ENCODE measurements at places on chromosomes 1 and 21.

DNA sequence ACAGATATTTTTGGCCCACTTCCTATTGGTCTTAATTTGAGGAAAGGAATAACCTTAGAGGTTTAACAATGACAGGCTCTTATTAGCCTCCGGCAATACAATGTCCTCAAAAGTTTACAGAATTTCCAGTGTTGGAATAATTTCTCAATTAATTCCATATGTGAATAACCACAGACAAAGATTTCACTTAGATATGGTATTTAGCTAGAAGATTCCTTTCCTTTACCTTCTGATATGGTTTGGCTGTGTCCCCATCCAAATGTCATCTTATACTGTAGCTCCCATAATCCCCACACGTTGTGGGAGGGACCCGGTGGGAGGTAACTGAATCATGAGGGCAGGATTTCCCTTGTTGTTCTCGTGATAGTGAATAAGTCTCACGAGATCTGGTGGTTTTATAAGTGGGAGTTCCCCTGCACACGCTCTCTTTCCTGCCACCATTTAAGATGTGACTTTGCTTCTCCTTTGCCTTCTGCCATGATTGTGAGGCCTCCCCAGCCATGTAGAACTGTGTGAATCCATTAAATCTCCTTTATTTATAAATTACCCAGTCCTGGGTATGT, 54.9 kb upstream of the RGS7 start:
- DNase-seq = no peak

- DNase-seq = no peak
These were observed 61.8 kb upstream of the GORAB start for GRCh38 chr1:170470121-170470520.

- DNase-seq = no peak
These were observed 361.1 kb downstream of the TGFB2 start for GRCh38 chr1:218705911-218706893.

DNA sequence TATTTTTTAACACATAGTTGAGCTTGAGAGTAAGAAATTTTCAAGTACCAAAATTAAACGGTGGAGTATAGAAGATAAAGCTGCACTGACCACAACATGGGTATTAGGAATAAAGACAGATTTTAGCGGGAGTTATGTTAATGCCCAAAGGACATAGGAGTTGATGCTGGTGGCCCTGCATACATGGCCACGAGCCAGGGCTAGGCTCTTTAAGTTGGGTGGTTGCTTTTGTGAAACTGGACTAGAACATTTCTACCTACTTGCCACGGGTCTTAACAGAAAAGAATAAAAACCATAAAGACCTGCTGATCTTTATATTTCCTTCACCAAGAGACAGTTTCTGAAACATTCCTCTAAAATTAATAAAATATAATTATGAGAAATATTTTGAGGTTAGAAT, 14.9 kb downstream of the EDEM3 start:
- no peak for DNase-seq

- DNase-seq = no peak
These were observed 44.6 kb downstream of the RCAN1 start for GRCh38 chr21:34570313-34570712.

DNA sequence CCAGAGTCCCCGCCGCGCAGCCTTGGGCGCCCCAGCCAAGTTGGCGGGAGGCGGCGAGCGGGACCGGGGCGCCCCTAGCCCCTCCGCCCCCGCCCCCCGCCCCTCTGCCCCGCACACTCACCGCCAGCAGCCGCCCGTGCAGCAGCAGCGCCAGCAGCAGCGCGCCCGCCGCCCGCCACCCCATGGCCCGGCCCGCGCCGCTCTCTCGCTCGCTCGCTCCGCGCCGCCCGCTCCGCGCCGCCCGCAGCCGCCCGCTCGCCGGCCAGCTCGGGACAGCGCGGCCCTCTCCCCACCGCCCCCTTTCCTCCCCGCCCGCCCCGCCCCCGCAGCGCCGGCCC, at the start of gene HSPG2:
Gene HSPG2, minus strand, starts transcription at position 277 of the 338 bp plus-strand sequence. Its CDS starts 93 bp downstream, at position 184.
- DNase-seq = no peak

GRCh38 chr1:68918563-68918962, 421.7 kb upstream of the DEPDC1 start:
- DNase-seq = no peak

DNA sequence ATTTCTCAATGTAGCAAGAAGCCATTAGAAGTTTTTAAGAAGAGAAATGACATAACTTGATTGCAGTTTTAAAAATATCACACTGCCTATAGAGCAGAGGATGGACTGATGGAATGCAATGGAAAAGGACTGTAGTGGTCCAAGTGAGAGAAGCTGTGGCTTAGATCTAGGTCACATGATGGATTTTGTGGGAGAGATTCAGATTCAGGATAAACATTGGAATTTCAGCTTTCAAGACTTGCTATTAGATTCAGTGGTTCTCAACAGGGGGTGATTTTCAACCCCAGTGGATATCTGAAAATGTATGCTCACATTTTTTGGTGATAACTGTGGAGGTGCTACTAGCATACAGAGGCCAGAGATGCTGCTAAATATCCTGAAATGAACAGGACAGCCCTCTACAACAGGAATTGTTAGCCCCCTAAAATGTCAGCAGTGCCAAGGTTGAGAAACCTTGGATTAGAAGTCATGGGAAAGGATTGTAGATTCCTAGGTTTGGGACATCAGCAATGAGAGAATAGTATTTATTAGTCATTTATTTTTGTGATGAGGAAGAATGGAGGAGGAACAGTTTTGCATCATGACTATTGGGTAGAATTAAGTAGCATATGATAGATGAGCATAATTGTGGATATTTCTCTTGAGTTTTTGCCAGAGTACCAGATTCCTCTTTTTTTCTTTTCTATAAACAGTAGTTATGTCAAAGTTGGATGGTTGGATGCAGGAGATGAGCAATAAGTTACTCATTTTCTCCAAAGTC, 30.1 kb upstream of the KCNK2 start:
- no peak for DNase-seq

DNA sequence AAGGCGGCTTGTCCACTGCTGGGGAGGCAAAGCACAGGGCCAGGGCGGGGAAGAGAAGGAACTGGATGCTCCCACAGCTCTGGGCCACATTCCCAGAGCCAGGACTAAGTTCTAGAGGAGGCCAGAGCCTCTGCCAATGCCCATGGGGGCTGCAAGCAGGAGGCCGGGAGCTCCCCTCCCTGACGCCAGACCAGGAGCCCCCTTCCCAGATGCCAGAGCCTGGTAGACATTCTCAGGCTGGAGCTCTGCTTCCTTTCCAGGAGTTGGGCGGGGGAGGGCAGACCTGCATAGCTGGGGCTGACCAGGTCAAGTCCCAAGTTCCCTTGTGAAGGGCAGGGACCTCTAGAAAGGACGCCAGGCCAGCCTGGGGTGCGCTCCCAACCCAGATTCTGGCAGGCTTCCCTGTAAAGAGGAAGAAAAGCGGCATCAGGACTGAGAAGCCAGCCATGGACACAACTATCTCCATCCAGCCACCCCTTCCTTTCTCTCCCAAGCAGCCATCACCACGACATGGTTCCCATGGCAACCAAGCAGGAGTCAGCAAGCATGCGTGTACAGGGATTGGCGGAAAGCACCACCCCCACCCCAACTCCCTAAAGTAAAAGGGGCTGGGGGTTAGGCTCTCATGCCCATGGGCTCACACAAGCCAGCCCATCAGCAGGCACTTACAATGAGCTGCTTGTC, 13.4 kb downstream of the KIF21B start:
- DNase-seq = no peak

DNA sequence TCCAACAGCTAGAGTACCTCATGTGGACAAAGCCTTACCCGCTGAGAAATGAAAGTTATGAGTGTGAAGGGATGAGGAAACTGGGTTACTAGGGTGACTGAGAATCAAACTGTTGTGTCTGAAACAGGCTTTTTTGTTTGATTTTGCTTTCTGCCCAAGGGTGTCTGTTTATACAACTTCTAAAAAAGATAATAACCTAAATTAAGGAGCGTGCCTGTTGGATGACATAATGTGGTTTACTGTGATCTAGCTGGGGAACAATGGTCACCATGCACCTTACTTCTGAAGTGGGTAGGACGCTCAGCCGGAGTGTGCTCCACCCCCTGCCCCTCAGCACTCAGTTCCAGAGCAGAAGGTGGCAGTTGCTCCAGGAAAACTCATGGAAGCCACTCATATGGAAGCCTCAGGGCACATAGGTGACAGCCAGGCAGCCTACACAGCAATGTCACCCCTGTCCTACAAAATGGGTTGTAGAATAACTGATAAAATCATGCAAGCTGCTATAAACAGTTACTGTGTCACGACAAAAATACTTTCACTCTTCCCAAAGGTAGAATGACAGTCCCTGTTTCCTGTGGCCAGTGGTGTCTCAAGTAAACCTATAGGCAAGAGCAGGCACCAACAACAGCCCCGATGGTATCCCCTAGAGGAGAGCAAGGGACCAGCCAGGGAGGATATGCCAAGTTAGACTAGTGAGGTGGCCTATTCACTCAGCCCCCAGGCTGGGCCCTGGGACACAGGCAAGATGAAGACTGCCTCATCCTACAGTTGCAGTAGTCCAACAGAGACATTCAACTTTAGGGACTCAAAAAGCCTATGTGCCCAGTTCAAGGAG, 29.3 kb downstream of the SIPA1L2 start:
- DNase-seq = no peak

DNA sequence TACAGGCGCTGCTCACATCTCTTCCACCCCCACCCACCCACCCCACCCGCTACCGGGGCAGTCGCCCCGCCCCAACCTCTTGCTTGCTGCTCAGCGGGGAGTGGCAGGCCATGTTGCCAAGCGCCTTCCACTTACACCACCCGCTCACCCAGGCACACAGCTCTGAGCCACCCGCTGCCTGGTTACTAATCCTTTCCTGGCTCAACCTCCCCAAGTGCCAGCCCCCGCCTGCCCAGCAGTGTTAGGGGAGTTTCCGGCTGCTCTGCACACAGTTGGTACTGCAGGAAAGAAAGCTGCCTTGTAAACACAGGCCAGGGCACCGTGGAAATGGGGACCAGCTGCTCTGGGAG, 56.2 kb downstream of the LACTBL1 start:
- DNase-seq = no peak

DNA sequence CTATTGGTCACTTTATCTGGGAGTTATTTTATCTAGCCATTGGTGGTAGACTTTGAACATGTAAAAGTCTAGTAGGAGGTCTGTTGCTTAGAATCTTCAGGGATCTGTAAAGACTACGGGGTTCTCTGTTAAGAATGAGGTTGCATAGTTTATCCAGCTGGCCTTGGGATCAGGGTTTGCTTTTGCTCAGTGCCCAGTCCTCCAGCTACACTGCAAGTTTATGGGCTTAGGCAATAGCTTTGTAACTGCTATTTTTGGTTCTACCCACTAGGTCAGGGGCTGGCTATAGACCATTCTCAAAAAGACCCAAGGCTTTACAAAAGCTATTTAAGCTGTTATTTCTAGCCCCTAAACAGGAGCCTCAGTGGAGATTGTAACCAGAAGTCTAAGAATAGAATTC, 9.8 kb downstream of the SH3GLB1 start:
- no peak for DNase-seq

GRCh38 chr1:5743435-5744095, 248.7 kb downstream of the NPHP4 start:
- DNase-seq = no peak

DNA sequence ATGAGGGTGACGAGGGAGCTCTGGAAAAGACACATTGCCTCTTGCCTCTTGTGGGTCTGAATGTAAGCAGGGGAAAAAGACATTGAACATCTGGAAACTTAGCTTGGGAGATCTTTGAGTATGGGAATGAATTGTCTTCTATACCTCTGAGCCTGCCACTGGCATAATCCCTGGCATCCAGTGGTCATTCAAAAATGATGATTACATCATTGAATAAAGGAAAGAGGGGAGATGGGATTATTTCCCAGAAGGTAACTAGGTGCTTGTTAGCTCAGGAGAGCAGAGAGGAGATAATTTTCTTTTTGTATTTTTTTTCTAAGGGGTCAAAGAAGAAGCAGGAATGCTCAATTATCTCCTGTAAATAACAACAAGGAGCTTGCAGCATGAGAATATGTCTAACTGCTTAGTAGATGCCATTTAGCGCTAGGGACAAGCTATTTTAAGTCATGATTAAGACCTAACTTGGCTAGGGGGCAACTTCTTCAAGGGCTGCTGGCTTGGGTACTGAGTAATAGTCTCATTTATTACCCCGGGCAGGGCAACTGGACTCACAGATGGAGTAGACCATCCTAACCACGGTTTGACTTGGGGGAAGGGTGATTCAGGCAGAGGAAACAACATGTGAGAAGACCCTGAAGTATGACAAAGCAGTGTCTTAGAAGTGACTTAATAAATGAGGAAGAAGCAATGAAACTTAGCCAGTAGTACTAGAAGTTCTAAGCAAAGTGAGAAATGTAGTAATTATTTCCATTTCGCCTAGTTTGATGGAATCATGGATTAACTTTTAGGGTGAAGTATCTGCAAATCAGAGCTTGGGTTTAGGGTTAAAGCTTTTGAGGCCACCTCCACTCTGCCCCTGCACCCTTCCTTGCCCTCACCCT, 11.0 kb upstream of the XCL2 start:
- DNase-seq = no peak

DNA sequence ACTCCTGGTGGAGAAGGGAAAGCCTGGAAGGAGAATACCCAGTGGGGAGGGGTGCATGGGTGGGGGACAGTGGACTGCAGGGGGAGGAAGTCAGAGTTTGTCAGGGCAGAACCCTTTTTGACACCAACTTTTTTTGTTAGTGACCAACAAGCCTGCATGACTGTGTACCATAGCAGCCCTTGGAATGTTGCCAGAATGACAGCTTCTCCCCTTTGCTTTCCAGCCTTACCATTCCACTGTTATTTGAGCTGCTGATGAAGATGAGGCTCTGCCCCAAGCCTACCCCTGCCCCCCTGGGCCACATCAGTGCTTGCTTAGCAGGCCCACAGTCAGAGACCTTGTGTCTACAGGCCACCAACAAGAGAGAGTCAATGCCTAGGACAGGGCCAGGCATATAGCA, 341.2 kb downstream of the HHAT start:
- no peak for DNase-seq

GRCh38 chr1:98496256-98496995, 165.1 kb upstream of the SNX7 start:
- DNase-seq = no peak

- DNase-seq = no peak
These were observed 29.1 kb downstream of the TEX35 start for GRCh38 chr1:178541829-178542553.

- DNase-seq = no peak
These were observed 105.7 kb downstream of the PRDM16 start for GRCh38 chr1:3174487-3175247.

DNA sequence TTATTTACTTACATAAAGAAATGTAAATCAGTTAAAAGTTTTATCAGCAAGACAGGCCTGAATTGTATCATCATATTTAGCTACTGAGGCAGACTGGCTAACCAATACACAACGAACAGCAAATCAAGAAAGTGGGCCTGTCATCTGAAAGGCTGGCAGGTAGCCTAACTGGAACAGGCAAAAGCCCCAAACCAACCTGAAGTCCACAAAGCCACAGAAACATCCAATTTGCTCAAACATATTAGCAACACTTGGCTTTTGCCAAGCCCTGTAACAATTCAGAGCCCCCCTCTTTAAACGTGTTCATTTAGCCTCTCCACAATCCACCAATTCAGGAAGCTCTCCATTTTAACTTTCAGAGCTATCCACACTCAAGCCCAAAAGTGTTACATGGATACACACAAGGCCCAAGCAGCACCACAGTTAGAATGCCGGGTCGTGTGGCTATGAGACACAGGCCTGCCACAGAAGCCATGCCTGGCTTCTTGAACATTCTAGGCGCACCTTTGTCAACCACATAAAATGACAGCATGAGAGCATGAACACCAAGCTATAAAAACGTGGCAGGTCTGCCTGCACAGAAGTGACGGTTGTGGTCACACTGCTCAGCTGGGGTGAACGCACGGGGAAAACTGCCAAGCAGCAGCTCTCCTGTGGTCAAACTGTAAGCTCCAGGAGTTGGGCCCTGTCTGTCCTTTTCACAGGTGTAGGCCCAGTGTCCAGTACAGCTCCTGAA, 49.3 kb downstream of the CD34 start:
- DNase-seq = no peak
